ENCODE measurements at places on chromosomes 3 and 15. TPM values are rescaled to one million over a fixed set of nuclear protein-coding genes. Genes with fewer than 3 reads are reported as not detected.

- no peak overlapping the region for H3K27ac ChIP-seq
- no peak for DNase-seq
- no peaks in the 10 kb centered on the region for H3K36me3 ChIP-seq
These were observed 4.2 kb upstream of the CHL1 start for GRCh38 chr3:192215-192929.

DNA sequence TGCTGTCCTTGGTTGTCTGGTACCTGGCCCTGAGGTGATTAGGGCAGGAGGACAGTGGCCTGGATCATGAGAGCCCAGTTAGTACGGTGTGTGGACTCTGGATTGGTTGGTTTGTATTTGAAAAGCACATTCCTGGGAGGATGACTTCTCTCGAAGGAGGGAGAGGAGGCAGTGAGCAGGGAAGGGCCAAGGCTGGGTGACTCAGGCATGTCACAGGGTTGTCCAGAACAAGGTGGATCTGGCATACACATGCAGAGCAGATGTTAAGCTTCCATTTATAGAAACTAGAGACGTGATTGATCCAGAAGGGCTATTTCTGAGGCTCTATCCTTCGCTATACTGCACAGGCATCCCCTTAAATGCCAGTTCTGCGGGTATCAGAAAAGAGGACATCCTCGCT lies 34.4 kb downstream of the FAM240A start:
- no peak overlapping the region for H3K27ac ChIP-seq
- DNase-seq = no peak
- no peaks in the 10 kb centered on the region for H3K27me3 ChIP-seq
- H3K36me3 ChIP-seq = no peaks in the 10 kb centered on the region

DNA sequence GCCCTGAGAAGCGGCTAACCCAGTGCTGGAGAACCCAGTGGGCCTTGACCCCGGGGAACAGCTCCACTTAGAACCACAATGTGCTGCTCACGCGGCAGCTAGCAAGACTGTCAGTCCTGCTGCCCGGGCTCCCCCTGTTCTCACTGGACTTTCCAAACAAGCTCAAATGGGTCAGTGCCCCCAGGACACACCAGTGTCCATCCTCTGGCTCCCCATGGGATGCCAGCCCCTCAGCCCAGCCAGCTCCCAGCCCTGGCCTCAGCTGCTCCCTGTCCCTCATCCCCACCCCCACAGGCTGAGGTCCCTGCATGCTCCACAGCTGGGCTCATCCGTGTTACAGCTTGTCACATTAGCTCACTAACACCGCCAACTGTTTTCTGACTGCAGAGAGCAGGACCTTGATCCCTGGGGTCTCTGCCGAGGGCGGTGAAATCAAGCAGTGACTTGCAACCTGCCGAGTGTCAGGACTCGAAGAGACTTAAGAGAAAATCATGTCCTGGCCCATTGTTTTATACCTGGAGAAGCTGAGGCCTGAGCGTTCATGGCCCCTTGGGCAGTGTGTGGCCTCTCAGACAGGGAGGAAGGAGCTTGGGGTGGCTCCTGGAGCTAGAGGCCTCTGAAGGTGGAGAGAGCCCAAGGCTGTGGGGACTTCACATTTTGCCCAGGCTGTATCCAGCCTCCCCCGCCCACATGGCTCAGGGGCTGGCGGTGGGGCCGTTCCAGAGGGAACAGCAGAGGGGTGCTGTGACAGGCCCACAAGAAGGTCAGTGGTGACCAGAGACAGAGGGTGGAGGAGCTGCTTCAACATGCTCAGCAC lies 157.5 kb downstream of the MEGF11 start:
- H3K27me3 ChIP-seq = no peaks in the 10 kb centered on the region
- no peak for DNase-seq
- H3K4me1 ChIP-seq = no peaks in the 10 kb centered on the region
- no peak overlapping the region for H3K27ac ChIP-seq
- H3K36me3 ChIP-seq = no peaks in the 10 kb centered on the region

DNA sequence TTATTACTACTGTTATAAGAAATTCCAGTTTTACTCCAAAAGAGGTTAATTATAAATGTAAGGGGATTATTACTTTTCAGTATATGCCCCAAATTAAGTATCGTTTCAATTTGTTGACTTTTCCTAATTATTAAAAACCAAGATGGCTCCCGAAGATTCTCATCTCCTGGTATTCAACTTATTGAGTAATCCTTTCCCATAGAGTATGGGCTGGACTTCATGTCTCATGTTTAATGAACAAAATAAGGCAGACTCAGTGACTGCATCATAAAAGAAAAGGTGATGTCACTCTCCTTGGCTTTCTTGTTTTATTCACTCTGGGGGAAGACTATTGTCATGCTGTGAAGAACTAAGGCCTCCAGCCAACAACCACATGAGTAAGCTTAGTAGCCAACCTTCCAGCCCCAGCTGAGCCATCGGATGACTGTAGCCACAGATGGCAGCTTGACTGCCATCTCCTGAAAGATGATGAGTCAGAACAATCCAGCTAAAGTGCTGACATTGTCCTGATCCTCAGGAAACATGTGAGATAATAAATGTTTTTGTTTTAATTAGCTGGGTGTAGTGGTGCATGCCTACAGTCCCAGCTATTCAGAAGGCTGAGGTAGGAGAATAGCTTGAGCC lies 17.3 kb downstream of the IGF2BP2 start:
- H3K36me3 ChIP-seq = no peaks in the 10 kb centered on the region
- no peak overlapping the region for H3K4me3 ChIP-seq
- H3K27ac ChIP-seq = no peak overlapping the region
- DNase-seq = no peak
- H3K4me1 ChIP-seq = peaks cover 3% of the 10 kb centered on the region
- no peaks in the 10 kb centered on the region for H3K27me3 ChIP-seq

GRCh38 chr3:193803288-193803687 lies 210.3 kb downstream of the OPA1 start:
- no peak overlapping the region for H3K4me3 ChIP-seq
- H3K36me3 ChIP-seq = no peaks in the 10 kb centered on the region
- no peaks in the 10 kb centered on the region for H3K4me1 ChIP-seq
- DNase-seq = no peak

- H3K27me3 ChIP-seq = no peaks in the 10 kb centered on the region
- no peak overlapping the region for H3K27ac ChIP-seq
- no peak overlapping the region for H3K4me3 ChIP-seq
- no peaks in the 10 kb centered on the region for H3K4me1 ChIP-seq
- peak; percentile 60 for DNase-seq
- no peaks in the 10 kb centered on the region for H3K36me3 ChIP-seq
These were observed 237.1 kb downstream of the RYR3 start for GRCh38 chr15:33547876-33548275.

Gene TMEM158
- not detected for total RNA-seq

DNA sequence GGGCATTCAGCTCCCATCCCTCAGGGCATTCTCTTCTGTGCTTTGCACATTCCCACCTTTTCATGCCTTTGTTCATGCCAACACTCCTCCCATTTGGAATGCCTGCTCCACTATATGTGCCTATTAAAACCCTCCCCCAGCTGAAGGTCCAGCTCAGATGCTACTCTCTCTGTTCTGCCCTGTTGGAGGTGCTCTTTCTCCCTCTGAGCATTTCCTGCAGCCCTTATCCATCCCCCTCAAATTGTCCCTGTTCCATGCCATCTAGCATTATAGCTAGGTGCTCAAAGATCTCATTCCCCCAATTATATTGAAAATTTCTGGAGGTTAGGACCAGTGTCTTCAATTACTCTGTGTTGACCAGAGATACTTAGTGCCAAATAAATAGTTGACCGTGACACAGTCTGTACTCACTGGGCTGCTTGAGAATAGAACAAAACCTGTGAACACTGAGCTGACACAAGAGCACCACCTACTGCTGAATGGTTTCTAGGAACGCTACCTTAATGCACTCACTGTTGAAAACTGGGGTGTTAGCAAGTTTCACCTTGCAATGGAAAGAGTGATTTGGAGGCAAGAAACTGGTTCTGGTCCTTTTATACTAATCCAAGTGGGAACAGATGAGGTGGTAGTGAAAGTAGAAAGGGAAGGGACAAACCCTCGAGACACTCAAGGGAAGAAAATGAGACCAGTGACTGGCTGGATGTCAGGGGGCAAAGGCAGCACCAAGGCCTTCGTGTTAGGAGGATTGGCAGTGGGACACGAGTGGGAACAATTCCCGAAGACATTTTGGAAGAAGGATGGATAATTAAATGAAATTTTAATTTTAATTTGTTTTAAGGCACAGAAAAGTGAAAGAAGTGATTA lies 289.8 kb upstream of the ROPN1 start:
- H3K27ac ChIP-seq = no peak overlapping the region
- no peaks in the 10 kb centered on the region for H3K27me3 ChIP-seq
- H3K4me3 ChIP-seq = no peak overlapping the region

Gene FYTTD1
- 38.9 TPM for total RNA-seq

DNA sequence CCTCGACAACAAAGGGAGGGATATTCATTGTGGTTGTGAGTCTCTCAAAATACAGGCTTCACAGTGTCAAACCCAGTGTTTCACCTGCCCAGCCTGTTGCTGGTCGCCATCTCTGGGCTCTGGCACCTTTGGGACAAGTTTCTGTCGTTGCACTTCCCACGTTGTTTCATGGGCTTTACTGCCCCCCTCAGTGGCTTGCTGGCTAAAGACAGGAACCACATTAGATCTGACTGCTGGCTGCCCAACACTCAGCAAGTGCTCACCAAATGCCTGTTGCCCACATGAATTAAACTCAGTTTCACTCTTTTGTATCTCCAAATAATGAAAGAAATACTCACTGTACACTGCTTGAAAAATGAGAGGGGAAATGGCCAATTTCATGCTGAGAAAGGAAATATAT lies 27.6 kb downstream of the FOXL2 start:
- H3K4me1 ChIP-seq = peaks cover 42% of the 10 kb centered on the region
- H3K4me3 ChIP-seq = no peak overlapping the region
- no peak overlapping the region for H3K27ac ChIP-seq
- H3K36me3 ChIP-seq = no peaks in the 10 kb centered on the region
